ENCODE measurements at places on chromosomes 12 and 14.

DNA sequence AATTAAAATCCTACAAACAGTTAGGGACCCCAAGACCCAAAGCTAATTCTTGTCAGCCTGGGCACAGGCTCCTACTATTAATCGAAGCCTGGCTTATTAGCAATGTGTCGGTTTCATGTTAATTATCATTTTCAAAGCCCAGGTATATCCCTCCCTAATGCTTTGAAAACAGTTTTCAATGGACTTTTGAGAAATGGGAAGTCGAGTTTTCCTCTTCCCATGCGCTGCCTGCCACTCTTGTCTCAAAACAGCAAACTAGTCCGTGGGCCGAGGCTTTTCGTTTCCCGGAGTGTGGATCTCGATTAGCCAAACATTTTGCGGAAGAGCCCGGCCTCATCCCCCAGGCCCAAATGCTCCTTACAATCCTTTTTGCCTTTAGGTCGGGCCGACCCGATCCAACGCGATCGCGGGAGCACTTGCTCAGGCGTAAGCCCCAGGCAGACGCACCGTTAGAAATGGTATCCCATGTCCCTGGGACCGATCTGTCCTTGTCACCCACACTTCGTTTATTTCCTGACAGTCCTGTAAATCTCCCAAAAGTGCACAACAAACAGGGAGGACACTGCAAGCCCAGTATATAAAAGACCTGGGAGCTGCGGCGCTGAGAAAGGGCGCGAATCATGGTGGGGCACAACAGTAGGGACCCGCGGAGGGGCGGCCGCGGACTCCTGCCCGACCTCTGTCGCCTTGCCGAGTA is 1.5 kb downstream of the SIX6 start:
- DNase-seq = no peak

DNA sequence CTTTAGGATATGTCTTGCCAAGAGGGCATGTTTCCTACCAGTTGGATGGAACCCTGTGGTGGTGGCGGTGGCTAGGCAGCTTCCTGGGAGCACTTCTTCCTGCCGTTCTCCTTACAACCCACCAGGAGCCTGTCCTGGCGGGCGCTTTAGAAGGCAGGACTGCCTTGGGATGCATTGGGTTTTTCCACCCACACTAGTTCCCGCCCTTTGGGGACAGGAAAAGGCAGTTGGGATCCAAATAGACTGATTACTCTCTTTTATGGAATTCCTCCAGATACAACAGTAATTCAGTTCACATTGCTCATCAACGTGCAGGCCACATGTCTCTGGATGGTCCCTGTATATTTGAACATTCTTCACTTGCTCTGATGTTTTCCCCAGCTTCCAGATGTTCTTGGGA is 305.7 kb upstream of the SSTR1 start:
- no peak for DNase-seq

DNA sequence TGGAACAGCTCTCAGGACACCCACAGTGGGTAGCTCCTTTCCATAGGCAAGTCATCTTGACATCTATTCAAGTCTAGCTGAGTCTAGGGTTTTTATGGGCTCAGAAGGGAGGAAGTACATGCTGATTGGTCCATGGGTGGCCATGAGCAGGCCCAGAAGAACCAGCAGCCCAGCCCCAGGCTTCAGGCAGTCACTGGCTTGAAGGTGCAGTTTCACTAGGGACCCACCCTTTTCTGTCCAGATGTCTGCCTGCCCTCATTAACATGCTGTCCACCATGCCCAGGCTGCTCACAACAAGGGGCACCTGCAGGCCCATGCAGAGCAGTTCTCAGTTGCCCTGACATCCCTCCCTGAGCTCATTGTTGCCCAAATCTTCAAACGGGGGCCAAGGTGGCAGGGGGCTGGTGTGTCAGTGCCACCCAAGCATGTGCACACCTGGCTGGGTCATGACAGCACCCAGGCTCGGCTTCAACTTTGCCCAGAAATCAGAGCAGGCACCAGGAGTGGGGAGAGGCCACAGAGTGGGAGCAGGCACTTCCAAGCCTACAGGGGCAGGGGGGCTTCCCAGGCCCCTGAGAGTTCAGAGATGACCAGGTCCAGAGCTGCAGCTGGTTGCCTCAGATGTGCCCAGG is 18.7 kb upstream of the LGR5 start:
- DNase-seq = no peak

DNA sequence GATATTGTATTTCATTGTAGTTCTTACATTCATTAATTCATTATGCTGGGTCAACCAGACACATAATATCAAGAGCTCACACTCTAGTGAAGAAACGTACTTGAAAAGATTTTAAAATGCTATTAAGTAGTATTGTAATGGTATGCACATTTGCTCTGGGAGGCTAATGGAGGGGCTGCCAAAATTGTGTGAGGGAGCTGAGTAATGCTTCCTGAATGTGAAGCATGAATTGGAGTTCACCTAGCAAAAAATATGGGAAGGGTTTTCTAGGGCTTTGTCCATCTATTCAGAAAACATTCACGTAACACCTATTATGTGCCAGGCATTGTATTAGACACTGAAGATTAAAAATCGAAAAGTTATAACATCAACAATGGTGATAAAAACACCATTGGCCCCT is 403.8 kb upstream of the PDE3A start:
- no peak for DNase-seq

GRCh38 chr14:61051051-61051450 is 70.0 kb downstream of the SLC38A6 start:
- DNase-seq = no peak

- DNase-seq = no peak
Measured at GRCh38 chr12:8712572-8712971, 14.8 kb downstream of the RIMKLB start.

- DNase-seq = no peak
Measured at GRCh38 chr14:69518289-69519101, 34.0 kb downstream of the PLEKHD1 start.

DNA sequence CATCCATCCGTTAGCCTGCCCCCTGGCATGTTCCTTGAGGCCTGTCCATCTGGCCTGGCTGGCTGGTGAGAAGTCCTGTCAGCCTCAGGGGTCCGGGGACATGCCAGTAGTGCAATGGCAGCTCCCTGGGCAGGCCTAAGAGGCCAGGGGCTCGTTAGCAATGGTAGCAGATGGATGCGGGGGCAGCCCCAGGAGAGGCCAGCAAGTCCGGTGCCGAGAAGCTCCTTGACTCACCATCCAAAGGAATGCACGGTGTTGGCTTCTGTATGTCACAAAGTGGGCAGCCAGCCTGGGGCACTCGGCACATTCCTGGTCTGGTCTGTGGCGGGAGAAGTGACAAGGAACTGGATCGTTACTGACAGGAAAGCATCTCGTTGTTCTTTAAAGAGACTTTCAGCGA is 319.9 kb downstream of the CACNA1C start:
- no peak for DNase-seq

GRCh38 chr12:5439371-5439771 is 7.5 kb downstream of the NTF3 start:
- DNase-seq = no peak

DNA sequence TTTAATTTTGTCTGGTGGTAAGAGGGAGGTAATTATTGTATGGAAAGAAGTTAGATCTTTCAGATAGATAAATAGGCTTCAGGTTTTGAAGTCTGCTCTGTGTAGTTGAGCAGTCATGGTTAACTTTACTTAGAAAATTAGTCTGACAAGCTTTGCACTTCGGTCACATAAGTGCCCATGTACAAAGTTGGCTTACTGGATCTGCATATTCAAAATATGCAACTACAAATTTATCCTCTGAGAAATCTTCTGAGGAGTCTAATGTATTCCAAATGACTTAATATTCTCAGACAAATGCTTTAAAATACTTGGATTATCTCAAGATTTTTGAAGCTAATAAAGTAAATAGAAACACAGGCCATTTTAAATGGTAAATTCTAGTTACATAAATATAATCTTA is 61.2 kb downstream of the ETNK1 start:
- no peak for DNase-seq

- DNase-seq = peak; percentile 76
Measured at GRCh38 chr12:118773956-118774723, 207.2 kb upstream of the SRRM4 start.

DNA sequence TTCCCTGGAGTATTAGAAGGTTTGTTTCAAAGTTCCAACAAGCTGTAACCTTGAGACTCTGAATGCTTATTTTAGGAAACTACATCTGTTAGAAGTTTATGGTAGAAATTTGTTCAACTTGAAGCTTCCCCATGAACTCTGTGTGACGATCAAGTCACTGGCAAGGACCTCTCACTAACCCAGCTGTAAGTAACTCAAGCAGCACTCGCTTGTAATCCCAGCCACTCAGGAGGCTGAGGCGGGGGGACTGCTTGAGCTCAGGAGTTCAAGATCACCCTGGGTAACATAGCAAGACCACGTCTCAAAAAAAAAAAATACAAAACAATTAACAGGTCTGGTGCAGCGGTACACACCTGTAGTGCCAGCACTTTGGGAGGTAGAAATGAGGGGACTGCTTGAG is 25.6 kb downstream of the TESC start:
- DNase-seq = no peak

DNA sequence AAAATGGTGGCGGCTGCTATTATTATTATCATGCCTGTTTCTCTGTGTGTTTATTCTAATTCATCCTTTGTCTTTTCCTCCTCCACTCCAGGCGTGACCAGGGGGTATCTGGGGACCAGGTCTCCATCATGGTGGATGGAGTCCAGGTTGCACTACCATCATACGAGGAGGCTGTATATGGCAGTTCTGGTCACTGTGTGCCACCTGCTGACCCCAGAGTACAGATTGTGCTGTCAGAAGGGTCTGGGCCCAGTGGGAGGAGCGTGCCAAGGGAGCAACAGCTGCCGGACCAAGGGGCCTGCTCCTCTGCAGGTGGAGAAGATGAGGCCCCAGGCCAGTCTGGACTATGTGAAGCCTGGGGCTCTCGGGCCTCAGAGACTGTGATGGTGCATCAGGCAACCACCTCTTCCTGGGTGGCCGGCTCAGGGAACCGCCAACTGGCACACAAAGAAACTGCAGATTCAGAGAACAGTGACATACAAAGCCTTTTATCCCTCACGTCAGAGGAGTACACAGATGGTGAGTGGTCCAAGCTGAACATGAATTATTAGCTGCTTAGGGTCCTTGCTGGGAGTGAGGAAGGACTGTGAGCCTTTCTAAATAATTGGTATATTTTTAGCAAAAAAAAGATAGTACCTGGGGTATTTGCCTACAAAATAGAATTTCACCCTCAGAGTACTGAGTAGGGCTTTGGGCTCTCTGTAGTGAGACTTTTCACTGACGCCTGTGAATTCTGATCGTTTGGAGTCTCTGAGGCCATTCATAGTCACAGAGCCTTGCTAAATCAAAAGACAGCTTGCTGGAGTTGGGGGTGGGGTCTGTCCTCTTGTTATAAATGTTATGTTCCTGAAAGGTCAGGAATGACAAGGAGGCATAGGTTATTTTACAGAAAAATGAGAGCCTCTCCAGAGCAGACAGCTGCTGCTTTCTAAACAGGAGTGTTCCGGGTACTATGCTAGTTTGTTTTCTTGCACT is 58.1 kb upstream of the SRSF5 start:
- peak; percentile 27 for DNase-seq

DNA sequence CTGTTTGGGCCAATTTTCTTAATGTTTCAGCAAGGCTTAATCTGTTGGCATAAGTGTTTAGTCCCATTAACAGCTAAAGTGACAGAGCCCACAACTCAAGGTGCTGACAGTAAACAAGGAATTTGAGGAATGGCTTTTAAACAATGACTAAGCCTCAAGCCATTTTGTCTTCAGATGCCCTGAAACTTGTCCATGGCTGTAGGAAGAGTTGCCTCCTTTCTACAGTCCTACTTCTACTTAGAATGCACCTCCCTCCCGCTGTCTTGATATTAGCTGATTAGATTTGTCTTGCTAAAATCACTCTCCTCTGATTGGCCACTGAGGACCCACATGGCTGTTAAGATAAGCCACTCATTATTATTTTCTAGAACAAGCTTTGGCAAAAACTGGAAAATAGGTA is 188.4 kb upstream of the OTX2 start:
- no peak for DNase-seq

GRCh38 chr12:19704966-19705365 is 265.7 kb downstream of the AEBP2 start:
- no peak for DNase-seq

- DNase-seq = no peak
Measured at GRCh38 chr12:25074954-25075353, 120.0 kb downstream of the DNAI7 start.

DNA sequence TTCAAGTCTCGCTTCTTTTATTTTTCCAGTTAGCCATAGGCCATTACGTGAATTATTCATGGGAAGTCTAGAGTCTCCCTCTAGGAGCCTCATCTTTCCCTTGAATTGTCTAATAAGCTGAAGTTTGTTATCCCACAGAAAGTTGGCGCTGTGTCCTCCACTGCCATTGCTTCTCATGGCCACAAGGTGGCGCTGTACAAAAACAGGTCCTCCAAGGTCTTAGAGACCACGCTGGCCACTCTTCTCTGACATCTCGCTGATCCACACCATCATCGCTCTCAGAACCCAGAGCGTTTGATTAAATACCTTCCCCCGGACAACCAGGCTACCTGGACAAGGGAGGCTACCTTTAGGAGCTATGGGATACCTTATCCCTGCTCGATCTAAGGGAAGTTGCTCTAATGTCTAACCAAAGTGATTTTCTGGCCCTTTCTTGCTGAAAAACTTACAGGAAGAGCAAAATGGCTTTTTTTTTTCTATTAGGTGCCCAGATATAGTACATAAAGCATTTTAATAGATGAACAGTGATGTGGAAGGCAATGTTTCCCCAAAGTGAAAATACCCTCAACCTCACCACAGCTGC is 110.0 kb downstream of the CCDC60 start:
- peak; percentile 57 for DNase-seq

DNA sequence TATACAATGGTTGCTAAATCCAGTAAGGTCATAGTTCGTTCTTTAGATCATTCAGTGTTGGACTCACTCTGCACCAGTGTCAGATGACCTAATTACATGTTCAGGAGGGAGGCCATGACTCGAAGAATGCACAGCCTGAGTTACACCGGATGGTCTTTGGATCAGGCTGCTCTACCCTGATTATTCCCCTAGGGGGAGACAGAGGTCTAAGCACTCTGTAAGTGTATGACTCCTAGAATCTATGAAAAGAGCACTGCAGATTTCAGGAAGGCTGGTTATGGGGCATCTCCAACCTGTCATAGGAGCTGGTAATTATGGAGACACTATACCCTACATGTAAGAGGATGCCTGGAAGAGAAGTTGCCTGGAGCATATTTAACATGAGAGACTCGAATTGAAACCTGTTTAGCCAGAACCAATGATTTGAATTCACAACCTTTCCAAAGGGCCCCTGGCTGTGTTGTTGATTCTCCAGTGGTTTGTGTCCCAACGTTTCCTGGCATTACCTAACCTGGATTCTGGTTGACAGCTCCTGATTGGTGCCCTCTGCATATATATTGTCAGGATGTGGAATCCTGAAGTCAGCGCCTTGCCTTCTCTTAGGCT is at the start of gene MUCL1:
TSS of gene MUCL1 (plus strand) at position 584 of the 606 bp plus-strand sequence. CDS start 67 bp downstream, outside the sequence.
- peak; percentile 48 for DNase-seq

All from SK-N-DZ (cell line).